ENCODE measurements at places on chromosomes 3 and 15.

GRCh38 chr15:92028389-92028724, 174.8 kb downstream of the SLCO3A1 start:
- no peak for DNase-seq

- no peak for DNase-seq
Observed at GRCh38 chr15:43521419-43521818, 4.0 kb downstream of the MAP1A start.

- no peak for DNase-seq
Observed at GRCh38 chr3:155631323-155632019, 113.4 kb downstream of the PLCH1 start.

DNA sequence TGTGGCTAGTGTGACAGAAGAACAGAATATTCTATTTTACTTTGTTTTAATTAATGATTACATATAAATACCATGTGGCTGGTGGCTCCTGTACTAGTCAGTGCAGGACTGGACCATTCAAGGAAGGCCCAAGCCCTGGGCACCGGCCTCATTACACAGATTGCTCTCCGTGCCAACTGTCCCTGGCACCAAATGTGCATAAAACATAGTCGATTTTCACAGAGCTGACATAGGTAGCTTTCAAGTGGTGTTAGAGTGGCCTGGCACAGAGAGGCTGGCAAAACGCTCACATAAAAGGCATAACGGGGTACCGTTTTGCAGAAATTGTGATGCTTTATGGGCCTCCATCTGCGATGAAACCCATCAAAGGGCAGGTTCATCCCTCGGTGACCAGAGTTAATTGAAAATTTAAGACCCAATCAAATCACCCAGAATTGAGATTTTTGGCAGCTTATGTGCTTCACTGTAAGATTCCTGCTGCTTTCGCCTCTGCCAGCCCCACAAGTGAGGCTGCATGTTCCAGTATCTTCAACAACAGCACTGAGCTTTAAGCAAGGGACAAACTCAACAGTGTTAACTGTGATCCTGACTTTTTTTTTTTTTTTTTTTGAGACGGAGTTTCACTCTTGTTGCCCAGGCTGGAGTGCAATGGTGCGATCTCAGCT, 25.9 kb downstream of the RFTN1 start:
- DNase-seq: no peak

DNA sequence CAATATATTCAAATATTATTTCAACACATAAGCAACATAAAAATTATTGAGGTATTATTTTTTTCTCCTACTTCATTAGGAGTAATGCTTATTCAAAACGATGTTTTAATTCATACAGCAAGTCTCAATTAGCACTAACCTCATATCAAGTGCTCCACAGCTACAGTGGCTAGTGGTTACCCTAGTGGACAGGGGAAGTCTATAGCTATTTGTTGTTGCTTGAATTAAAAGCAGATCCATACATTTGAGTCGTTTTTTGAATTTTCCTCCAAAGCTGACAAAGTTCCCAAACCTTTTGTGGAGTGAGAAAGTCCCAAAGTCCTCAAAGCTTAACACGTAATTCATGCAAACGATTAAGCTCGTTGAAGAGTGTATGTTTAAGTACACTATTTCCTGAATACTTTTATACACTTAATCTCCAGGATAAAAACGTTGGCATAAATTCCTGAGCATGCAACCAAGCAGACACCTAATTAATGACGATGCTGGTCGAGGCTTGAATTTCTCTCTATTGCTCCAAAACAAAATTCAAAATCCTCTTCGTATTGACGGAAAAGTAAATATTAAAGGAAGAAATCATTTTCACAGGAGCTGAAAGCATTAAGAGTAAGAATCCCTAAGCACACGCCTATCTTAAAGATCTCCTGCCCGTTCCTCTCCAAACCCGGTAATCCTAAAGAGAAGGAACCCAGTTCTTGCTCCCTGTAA, 985 bp downstream of the VPS13C start:
- DNase-seq: no peak

GRCh38 chr3:3087279-3087678, 22.9 kb downstream of the IL5RA start:
- DNase-seq: no peak

- no peak for DNase-seq
Observed at GRCh38 chr15:84749111-84749991, 959 bp downstream of the ZNF592 start.

DNA sequence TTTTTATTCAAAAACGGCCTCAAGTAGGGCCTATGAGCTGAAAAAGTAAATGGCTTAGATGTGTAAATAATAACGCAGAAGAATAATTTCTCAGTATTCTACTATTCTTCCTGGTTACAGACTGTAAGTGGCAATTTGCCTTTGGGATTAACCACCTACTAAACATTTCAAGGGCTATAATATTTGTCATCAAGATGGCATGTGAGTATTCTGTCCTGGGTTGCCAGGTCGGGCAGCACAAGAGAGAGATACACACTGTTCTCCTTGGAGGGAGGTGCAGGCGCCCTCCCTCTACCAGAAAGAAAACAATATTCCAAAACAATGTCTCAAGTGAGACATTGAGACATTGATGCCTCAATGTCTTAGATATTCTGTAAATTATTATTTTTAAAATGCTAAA, 278.4 kb downstream of the OCA2 start:
- DNase-seq: no peak

DNA sequence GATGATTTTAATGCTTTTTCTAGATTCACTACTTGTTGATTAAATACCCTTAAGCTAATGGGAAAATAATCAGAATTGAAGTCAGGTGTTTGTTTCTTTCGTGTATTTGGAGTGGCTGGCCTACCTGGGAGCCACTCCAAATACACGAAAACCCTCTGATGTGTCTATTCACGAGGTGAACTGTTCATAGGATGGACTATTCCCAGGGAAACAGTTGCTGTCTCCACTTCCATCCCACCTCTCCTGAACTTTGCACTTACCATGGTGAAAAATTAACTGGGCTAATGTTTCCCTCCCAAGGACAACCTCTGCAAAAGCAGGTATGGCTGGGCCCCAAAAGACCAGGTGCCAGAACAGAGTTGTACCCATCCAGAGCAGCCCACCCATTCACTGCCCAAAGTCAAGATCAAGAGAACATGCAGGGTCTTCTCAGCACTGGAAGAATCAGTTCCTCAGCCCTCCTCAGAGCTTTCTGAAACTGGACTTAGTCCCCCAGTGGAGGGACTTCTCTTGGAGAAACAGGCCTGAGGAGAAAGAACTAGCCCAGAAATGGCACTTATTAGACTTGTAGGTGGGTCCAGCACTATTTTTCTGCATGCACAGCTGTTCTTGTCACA, 2.9 kb upstream of the SMAD3 start:
- DNase-seq: no peak

DNA sequence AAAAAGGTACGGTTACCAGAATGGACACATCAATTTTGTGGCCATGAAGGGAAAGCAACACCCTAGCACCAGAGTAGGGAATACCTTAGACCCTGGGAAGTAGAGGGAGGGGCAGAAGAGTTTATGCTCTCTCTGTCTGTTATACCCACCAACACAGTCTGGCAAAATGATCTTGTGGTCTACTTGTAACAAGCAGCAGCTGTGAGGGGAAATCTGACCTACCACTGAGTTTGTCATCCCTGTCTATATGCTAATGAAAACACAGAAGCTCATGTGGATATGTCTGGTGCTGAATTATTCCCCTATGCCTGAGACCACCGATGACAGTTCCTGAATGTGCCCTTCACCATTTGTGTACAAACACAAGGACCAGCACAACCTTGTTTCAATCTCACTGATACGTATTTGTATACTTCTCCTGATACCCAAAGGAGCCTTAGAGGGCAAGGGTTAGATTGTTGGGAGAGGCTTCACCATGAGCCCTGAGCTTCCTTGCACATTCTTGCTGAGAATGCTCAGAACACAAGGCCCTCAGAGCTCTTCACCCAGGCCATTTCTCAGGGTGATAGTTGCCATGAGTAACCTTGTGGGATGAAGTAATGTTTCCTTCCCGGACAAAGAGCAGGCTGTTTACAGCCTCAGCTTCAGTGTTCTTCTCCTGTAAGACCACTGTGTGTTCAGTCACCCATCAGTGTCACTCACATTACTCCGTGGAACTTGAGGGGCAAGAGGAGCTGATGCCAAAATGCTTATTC, 24.7 kb upstream of the ZNF639 start:
- DNase-seq: no peak

DNA sequence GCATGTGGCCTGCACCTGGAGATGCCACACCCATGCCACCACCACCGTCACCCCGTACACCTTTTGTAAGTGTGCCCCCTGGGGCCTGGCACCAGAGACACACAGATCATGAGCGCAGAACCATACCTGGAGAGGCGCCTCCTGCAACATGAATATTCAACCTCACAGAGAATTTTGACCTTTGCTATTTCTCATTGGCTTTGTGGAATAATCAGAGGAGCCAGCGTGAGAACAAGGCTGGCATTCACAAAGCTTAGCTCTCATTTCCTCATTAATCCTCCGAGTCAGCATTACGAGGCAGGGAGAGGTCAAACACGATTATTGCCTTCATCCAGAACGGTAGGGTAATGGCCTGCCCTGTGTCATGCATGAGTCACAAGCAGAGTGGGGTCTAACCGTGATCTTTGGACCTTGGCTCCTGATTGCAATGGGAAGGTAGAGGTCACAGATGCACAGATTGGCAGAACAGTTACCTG, 73.0 kb upstream of the POMGNT2 start:
- no peak for DNase-seq

GRCh38 chr15:80214910-80215309, 37.1 kb downstream of the CTXND1 start:
- DNase-seq: no peak

- DNase-seq: peak; percentile 8
Observed at GRCh38 chr3:18044971-18045880, 302.8 kb upstream of the TBC1D5 start.

- no peak for DNase-seq
Observed at GRCh38 chr15:88191812-88192165, 64.8 kb downstream of the NTRK3 start.

DNA sequence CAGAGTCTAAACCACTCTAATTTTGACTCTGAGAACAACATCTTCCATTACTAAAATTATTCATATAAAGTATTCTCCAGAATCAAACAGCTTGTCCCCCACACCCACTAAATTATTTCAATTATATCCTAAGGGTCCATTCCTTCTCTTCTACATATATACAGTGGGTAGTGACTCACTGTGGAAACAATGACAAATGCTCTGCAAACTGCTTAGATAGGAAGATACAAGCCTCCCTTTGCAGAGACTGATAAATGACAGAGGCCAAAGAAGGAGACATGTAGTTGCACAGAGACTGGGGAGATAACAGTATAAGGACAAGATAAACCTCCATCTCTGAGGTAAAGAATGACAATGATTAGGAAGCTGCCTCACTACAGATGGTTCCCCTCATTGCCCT, 1087.4 kb downstream of the AGBL1 start:
- no peak for DNase-seq

- DNase-seq: no peak
Observed at GRCh38 chr3:95627293-95627692, 1187.1 kb upstream of the EPHA6 start.

DNA sequence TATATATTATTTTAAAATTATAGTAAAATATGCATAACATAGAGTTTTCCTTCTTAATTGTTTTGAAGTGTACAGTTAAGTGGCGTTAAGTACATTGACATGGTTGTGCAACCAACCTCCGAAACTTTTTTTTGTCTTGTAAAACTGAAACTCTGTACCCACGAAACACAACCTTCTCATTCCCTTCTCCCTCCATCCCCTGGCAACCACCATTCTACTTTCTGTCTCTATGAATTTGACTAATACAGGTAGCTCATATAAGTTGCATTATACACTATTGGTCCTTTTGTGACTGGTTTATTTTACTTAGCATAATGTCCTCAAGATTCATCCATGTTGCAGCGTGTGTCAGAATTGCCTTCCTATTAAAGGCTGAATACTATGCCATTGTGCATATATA, 179.4 kb downstream of the SATB1 start:
- no peak for DNase-seq

DNA sequence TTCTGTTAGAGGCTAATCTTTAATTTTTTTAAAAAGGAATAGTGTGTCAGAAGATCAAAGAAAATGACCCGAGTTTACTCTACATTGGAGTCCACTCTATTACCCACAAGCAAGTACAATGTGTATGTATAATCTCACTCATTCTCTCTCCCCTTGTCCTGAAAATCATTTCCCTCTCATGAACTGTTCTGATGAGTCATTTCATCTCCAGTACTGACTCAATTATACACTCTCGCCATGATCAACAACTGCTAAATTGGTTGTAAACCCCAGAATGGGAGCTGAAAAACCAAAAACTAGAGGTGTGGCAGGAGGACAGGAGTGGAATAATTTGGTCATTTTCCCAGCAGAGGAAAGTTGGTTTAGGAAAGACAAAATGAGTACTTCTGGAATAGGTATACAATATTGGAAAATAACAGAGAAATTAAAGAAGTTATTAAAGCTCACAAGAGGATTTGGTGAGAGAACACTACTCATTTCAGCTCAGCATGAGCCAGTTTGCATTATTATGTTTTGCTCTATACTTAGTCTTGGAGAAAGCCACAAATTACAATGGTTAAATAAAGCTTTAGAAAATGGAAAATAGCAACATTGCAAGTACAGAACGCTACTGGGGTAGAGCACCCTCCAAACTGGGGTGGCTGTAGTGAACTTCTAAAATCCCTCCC, 144.3 kb upstream of the PFN2 start:
- no peak for DNase-seq

- DNase-seq: no peak
Observed at GRCh38 chr3:134148534-134148933, 102.1 kb downstream of the RYK start.

DNA sequence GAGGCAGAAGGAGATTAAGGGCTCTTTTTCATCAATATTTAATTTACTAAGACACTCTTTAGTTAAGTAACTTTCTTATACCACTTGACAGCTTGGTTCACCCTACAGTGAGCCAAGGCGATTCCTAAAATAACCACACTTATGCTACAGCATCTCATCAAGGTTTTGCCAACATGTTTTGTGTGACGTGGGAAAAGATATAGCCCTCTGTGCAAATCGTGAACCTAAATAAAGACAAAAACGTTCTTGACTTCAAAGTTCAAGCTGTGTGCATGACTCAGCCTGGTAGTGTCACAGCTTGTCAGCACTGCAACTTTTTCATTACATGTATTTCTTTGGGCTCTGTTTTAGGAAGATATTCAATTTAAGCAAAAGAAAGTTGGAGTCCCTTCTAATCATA, 297.0 kb upstream of the EPHA3 start:
- no peak for DNase-seq

DNA sequence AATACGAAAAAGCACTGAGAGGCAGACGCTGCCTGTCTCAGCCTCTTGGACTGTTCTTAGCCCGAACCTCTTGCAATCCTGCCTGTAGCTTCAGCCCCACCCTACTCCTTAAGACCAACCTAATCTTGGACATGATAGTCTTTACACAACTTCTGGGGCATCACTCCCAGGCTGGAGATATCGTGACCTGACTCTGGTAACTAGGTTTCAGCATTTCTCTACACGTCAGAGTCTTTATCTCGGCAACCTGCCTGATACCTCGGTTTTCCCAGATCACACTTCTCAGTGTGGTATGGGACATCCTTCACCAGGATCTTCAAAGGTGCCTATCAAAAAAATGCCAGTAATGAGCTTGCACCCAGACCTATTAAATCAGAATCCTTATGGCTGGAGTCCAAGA, 590.2 kb upstream of the KCNMB2 start:
- no peak for DNase-seq

Data from NCI-H510A (cell line).